Activated T-cell treated with anti-CD3 and anti-CD28 coated beads for 4 hours (primary cell): ENCODE measurements at places on chromosomes 11 and 22.

- no peak for DNase-seq
These were observed 36.9 kb upstream of the RAB1B start for GRCh38 chr11:66231561-66231960.

DNA sequence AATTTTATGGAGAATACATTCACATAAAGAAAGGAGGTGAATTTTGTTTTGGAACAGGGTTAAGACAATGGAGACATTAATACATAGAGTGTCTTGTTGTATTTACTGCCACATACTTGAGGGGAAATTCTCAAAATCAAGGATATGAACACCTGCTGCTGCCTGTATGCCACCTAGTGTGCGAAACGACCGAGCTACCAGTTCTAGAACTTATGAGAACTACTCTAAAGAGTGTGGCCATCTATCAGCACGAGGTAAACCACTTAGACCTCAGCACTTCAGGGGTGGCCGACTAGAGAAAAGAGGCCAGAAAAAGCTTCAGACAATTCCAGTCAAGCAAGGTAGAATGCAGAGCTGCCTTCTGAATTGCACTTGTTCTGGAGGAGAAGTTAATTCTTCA, 1.5 kb upstream of the AGBL2 start:
- DNase-seq, result no peak

GRCh38 chr11:14746857-14747395, 103.3 kb downstream of the PDE3B start:
- no peak for DNase-seq

DNA sequence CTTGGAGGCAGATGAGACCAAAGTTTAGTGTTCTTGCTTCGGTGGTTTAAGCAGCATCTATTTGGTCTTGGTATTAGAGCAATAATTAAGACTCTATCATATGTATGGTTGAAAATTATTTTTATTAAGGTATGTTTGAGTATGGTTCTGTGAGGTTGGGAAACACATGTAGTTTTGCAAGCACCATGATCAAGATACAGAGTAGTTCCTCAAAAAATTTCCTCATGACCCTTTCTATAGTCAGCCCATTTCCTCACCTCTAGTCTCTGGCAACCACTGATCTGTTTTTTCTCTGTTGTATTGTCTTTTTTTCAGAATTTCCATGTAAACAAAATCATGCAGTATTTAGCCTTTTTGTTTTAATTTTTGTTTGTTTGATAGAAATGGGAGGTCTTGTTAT, 18.4 kb downstream of the MTMR3 start:
- DNase-seq, result no peak

- DNase-seq, result no peak
These were observed at the start of gene C22orf15 for GRCh38 chr22:23762842-23763578. Gene C22orf15 (plus strand): TSS chr22:23762990. CDS start chr22:23763307, 317 bp downstream.

DNA sequence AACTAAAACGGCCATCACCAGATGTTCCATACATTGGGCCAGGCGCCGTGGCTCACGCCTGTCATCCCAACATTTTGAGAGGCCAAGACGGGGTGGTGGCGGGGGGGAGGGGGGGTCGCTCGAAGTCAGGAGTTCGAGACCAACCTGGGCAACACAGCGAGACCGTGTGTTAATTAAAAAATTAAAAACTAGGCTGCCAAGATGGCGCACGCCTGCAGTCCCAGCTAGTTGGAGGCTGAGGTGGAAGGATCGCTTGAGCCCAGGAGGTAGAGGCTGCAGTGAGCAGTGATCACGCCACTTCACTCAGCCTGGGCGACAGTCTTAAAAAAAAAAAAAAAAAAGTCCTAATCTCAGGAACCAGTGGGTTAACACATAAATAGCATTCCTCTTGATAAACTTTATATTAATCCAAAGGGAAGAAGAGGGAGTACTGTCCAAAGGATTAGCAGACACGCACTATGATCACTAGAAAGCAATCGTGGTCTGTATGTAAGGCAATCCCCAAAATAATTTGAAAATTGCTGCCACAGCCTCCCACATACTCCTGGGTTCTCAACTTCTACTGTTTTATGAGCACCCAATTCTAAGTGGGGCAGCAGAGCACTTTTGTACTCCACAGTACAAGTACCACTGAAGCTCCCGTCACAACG, 604 bp downstream of the PUS3 start:
- no peak for DNase-seq

DNA sequence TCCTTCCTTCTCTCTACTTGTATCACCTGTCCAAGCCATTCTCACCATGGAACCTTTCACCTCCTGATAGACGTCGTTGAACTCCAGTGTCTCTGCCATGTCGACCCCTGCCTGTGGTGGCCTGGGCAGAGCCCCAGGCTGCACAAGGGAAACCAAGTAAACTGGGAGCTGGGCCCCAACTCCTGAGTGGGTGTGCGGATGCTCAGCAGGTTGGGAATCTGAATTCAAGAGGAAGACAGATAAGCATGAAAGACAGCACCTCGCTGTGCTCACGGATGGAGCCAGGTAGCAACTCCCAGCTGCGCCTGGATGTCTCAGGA, 709 bp downstream of the SSRP1 start:
- DNase-seq, result no peak

GRCh38 chr11:30729187-30729713, 143.1 kb upstream of the MPPED2 start:
- DNase-seq, result no peak

DNA sequence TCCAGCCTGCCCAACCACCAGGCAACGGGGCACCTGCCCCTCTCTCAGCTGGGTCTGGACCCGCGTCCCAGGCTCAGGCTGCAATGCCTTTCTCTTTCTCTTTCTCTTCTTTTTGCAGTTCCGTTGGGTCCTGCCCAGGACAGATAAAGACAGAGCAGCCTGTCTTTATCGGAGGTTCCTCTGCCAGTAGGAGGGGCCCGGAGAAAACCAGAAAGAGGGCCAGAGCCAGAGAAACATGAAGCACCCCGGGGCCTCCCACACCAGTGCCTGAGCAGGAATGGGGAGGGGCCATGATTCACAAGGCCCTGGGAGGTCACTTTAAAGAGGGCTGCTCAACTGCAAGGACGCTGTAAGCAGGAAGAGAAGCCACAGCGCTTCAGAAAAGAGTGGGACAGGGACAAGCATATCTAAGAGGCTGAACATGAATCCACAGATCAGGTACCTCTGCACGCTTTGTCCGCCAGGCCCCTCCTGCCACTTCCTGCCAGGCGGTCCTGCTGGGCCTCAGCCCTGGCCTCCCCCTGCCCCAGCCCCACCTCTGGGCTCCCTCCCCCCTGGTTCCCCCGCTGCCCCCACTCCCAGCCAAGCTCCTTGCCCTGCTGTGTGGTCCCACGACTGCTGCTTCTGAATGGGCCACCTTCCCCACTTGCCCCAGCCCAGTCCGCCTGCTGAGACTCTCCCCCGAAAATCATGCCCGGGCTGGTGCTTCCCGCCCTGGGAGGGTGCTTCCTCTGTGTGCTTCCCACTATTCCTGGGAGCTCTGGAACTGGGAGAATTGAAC, at the start of gene APOBEC3C:
APOBEC3C (plus strand) TSS at position 316 of the 781 bp plus-strand sequence; CDS start at position 422, 106 bp downstream.
- peak; percentile 63 for DNase-seq
